ENCODE measurements at places on chromosomes 12 and 14.

- DNase-seq: no peak
Observed at GRCh38 chr12:98591209-98591608, 2.3 kb upstream of the SLC25A3 start.

- no peak for DNase-seq
Observed at GRCh38 chr14:55518391-55518790, 61.6 kb upstream of the KTN1 start.

- no peak for DNase-seq
Observed at GRCh38 chr12:24894879-24895278, 54.0 kb downstream of the BCAT1 start.

DNA sequence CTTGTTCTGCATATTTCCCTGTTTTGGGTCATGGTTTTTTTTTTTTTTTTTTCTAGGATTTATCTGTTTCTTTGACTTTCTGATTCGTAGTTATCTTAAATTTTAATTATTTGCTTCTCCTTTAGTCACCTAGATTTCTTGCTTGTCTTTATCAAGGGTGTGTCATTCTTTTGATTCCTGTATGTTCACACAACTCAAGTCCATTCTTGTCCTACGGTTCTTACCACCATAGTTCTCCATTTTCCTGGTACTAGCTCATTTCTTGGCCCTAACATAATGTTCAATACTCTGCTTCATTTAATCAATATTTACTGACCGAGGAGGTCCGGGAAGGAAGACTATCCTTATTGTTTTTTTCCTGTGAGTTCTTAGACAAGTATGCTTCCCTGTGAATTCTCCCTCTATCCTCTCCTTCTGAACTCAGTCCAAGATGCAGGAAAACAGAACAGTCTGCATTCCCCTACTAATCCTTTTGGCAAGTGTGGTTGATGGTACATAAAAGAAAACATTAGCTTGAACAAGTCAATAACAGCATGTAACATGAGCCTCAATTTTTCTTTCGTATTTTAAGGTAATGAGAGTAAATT lies 1346.4 kb upstream of the SEL1L start:
- DNase-seq: no peak

Measured in occipital lobe (tissue), 3 donors.